Stimulated activated CD8-positive, alpha-beta memory T cell treated with anti-CD3 and anti-CD28 coated beads, Interleukin-4, amount 100 ng/mL, for 1 hour (primary cell): ENCODE measurements at places on chromosomes 6 and 20.

DNA sequence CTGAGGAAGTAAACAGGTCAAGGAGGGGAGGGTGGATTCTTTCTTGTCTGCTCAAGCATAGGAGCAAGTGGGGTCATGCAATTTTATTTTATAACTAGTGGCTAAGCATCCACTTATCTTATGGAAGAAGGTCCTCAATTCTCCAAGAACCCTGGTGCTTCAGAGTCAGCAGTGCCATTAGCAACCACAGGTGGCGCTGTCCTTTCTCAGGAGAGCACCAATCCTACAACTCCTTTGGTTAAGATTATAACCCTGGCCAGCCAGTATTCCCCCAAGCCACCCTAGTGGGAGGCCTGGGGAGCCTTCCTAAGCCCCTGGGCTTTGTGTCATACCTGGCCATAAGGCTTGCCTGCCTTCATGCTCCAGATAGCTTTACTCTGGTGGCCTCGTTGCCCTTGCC lies 60.7 kb downstream of the PCSK2 start:
- DNase-seq: no peak

- DNase-seq: no peak
Observed at GRCh38 chr20:25277941-25278521, 30.1 kb downstream of the PYGB start.

GRCh38 chr6:165641672-165642156 lies 21.3 kb downstream of the PDE10A start:
- no peak for DNase-seq

DNA sequence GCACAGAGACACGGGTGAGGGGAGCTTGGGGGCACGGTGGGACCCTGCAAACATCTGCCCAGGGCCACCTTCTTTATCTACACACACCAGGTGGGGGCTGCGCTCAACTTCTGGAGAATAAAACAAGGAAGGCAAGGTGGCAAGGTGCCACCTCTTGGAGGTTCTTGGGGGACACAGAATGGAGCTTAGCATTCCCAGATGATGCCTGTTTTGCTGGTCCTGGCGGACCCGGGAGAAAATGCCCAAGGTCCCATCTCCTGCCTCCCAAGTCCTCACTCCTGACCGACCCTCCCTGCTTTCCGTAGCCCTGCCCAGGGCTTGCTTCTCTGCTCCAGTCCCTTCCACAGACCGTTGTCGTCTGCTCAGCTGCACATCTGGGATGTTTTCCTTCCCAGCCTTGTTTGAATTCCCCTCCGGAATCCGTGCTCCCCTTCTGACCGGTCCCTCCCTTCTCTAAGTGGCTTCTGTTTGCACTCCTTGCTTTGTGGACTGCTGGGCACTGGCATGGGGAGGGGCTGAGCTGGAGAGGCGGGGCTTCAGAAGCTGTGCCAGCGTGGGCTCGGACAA lies 13.1 kb downstream of the ITPR3 start:
- no peak for DNase-seq

DNA sequence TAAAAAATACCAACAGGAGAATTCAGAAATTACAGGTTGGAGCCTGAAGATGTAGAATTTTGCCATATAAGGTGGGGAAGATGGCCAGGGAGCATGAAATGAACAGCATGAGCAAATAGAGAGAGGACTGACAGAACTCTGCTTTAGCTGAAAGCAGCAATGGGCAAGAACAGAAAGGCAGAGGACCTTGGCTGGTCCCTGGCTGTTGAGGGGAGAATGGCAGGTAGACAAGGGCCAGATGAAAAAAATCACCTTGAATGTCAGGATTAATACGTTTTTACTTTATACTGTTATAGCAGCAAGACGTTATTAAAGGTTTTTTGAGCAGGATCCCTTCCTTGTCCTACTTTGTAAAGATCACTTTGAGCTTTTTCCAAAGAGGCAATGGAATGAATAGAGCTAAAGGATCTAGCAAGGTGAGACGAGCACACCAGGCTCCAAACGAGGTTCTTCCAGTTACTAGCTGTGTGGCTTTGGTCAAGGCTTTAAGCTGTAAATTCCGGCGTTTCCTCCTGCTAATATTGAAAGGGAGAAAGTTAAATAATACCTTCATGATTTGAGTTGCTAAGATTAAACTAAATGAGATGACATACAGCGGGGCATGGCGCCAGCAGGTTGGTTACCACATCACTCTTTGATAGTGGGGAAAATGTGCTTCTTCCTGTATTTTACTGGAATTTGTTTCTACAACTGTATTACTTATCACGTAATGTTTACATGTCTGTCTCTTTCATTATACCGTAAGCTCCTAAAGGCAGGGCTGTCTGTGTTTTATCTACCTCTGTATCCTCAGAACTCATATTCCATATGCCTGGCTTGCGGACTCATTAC lies 776 bp downstream of the PPIL1 start:
- no peak for DNase-seq

DNA sequence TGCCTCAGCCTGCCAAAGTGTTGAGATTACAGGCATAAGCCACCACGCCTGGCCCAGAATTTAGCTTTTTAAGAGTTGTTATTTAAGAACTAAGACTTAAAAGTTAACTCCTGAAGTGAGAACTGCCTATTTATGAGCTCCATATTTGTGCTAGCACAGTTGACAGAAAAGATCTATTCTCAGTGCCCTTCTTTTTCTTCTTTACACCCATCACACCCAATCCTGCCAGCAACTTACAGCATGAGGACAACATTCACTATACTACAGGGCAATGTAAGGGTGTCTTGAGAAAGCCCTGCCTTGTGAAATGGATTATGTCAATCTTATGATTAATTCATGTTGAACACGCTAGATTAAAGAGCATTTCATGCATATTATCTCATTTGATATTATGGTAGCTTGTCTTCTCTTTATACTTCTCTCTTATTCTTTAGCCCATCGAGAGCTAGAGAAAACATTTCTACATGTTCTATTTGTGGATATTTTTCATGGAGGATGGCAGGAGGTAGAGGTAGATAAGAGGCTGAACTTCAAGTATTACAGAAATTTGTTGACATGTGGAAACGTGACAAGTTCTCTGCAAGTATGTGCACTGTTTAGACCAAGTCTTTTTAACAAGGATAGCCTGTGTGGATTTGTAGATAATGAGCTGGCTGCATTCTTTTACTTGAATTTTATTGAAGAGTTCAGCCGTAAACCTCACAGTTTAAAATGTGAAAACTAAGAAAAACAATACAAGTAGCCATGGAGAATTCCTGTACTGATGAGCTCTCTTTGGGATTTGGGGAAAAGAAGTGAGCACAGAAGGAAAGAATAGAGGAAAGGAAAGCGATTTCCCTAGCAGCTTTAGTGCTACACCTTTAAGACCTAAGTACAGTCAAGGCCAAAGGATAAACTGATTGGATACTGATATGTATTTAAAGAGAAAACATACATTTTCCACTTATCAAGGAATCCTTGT lies 212.2 kb downstream of the ARHGAP18 start:
- no peak for DNase-seq

- no peak for DNase-seq
Observed at GRCh38 chr20:45878076-45878761, 2.8 kb upstream of the ZSWIM1 start.

DNA sequence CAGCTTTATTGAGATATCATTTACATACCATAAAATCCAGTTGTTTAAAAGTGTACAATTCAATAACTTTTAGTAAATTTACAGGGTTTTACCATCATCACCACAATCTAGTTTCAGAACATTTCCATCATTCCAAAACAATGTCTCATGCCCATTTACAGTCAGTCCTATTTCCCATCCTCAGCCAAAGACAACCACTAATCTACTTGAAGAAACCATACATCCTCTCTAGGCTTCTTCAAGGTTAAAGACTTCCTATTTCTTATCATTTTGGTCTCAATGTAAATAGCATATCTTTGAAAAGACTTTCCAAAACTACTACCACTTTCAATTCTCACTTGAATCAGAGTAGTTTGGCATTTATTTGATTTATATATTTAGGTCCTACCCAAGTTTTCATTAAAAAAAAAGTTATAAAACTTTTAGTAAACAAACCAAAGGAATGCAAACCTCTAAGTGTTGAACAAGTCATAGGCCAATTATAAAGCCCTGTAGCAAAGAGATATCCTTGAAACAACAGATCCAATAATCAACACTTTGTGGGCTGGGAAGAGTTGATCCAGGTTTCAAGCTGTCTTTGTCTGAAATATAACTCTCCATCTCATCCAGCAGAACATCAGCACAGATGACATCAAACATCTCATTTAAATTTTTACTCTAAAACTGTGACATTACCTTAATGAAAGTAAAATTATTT lies 211.3 kb upstream of the RUNX2 start:
- no peak for DNase-seq

- DNase-seq: no peak
Observed at GRCh38 chr6:5747379-5747778, 259.3 kb downstream of the NRN1 start.

DNA sequence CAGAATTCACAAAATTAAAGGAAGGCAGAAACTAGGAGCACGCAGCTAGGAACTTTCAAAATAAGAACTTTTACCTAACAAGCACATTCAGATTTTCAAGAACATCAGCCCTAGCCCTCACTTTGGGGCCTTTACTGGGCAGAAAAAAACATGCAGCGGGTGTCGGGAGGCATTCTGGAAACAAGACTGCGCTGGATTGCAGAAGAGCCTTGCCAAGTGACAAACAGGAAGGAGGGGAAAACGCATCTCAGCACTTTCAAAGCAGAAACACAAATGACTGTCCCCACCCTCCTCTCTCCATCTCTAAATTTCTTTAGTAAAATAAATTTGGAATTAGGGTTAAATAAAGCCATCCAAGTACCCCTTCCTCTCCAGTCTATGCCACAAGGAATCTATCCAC lies 74.6 kb upstream of the RREB1 start:
- DNase-seq: no peak

DNA sequence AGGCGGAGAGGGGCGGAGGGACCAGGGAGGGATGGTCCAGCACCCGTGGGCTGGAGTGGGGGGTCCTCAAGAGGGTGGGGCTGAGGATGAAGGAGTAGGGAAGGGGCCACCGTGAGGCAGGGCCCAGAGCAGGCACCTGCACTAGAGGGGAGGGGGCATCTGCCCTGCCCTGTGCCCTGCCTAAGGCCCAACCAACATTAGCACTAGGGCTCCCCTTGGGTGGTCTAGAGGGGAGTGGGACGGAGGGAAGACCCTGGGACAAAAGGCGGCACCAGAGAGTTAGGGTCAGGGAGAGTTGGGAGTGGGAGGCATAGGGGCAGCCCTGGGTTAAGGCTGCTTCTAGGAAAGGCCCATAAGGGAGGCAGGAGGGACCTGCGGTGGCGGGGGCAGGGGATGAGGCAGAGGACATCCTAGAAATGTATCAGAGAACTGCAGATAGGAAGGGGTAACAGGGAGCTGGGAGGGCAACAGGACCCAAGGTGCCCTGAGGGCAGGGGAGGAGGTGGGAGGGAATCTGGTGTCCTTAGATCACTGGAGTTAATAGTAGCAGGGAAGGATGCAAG lies 24.5 kb downstream of the HLA-F start:
- DNase-seq: no peak

DNA sequence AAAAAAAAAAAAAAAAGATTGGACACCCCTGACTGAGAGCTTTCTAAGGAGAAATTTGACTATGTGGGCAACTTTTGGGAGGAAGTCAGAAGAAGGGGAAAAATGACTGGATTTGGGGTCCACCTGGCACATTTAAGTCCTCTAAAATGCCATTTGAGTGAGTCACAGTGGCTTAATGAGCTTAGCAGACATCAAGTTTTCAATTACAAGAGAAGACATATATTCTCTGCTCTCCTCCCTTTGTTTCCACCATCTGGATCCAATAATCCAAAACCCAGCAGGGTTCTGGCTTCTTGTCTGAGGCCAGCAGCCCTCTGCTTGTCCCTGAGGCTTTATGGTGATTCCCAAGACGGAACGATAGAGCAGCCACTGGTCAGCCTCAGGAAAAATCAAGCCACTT lies 6.9 kb downstream of the PI3 start:
- no peak for DNase-seq

- no peak for DNase-seq
Observed at GRCh38 chr6:29661071-29661470, 4.2 kb downstream of the MOG start.

DNA sequence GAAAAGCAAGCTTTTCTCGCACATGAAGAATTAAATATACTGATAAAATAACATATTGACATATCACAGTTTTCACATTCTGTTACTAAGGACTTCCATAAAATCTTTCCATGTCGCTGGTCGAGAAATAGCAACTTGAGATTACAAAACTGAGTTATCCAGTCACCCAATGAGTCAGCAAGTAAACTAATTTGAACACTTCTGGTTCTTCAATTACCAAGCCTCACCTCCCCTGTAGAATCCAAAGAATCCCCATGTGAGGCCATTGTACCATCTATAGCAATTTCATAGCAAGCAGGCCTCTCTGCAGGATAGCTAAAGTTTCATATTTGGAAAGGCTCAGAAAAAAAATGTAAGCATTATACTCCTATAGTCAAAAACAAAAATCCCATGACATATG lies 87.3 kb downstream of the PKHD1 start:
- no peak for DNase-seq

DNA sequence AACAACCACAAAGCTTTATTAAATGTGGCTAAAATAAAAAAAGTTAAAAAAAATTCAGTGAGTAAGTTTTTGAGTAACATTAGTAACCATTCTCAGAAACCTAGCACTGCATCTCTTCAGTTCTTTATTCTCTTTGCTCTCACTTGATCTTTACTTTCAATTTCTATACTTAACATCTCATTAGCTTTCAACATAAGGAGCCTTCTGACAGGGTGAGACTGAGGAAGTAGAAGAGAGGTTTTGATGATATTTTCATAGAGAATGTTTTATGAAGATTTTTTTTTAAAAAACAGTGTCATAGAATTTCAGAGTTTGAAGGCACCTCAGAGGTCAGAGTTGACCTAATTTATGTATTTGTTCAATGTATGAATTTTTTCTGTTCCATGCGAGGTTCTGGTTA lies 60.8 kb downstream of the FAM83B start:
- DNase-seq: no peak

GRCh38 chr6:167579806-167580618 lies 246.7 kb upstream of the AFDN start:
- DNase-seq: no peak

DNA sequence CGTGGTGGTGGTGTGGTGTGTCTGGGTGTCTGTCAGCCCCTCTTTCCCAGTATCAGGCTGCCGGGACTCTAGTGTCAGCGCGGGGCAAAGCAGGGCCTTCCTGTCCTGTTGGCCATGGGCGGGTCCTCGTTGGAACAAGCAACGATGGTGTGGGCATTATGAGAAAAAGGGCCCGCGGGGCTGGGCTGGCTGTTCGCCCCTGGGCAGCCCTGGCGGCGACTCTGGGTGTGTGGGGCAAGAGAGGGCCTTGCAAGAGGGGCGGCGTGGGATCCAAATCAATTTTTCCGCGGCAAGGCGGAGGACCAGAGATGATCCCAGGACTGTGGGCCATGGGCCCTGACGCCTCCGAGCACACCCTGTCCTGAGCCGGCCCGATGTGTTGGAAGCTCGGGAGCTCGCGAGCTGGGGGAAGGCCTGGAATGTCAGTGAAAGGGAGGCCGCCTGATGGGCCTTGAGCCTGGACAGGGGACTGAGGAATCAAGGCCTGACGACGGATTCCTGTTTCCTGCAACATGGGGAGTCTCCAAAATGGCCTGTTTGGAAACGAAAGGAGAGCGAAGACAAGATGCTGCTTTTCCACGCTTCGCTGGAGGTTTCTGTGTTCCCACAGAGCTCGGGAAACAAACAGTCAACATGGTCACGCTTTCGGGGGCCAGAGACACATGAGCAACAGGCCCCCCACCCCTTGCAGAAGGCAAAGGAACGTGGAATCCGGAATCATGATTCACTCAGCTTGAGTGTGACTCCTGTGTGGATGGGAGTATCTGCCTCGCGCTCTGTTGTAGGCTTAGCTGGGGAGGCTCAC lies 364.7 kb upstream of the DEFB115 start:
- no peak for DNase-seq

- DNase-seq: no peak
Observed at GRCh38 chr6:135267085-135267484, 86.0 kb downstream of the MYB start.
